ENCODE measurements at places on chromosomes 6 and 20. TPM values are rescaled to one million over a fixed set of nuclear protein-coding genes. Genes with fewer than 3 reads are reported as not detected.

CBLN4 gene
- not detected for total RNA-seq

EDN1 gene
- total RNA-seq = 36.7 TPM

TRIM10 gene
- total RNA-seq = not detected

PDYN gene
- not detected for total RNA-seq

GCNT2 gene
- total RNA-seq = 7.5 TPM

DNMT3B gene
- total RNA-seq = 5.2 TPM

E2F1 gene
- total RNA-seq = 21.9 TPM

RFX6 gene
- total RNA-seq = not detected

CRISP3 gene
- not detected for total RNA-seq

OR2J3 gene
- not detected for total RNA-seq

OR2B6 gene
- 0.14 TPM for total RNA-seq

SIRPG gene
- not detected for total RNA-seq

PEX3 gene
- total RNA-seq = 13.9 TPM

LCA5 gene
- 0.84 TPM for total RNA-seq

BPIFB4 gene
- total RNA-seq = not detected

DEFB113 gene
- total RNA-seq = not detected
